ENCODE measurements at places on chromosomes 11 and 22. TPM values are rescaled to one million over a fixed set of nuclear protein-coding genes. Genes with fewer than 3 reads are reported as not detected.

DNA sequence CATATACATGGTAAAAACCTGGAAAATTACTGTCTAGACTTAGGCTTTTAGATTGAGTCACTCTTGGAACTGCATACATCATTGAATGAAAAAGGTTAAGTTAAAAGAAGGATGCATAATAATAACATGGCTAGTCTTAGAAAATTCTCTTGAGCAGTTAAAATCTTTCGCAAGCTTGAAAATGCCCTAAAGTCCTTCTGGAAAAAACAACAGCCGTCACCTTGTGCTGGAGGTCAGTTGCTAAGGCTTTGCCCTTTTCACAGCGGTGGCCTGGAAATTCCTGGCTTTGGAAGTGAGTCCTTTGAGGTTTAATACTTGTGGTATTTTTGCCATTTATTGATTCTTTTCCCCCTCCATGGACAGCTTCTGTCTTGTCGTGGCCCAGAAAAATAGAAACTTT lies 17.4 kb upstream of the FBLN1 start:
- DNase-seq = no peak

GRCh38 chr22:26563022-26563421 lies 26.9 kb downstream of the TPST2 start:
- DNase-seq = no peak

GRCh38 chr22:27197618-27198017 lies 540.2 kb downstream of the MIAT start:
- DNase-seq = no peak

DNA sequence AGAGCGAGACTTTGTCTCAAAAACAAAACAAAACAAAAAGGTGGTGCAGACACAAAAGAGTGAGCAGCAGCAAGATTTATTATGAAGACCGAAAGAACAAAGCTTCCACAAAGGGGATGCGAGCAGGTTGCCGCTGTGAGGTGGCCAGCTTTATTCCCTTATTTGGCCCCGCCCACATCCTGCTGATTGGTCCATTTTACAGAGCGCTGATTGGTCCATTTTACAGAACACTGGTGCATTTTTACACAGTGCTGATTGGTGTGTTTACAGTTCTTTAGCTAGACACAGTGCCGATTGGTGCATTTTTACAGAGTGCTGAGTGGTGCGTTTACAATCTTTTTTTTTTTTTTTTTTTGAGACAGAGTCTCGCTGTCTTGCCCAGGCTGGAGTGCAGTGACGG lies 77.4 kb downstream of the CECR2 start:
- no peak for DNase-seq

DNA sequence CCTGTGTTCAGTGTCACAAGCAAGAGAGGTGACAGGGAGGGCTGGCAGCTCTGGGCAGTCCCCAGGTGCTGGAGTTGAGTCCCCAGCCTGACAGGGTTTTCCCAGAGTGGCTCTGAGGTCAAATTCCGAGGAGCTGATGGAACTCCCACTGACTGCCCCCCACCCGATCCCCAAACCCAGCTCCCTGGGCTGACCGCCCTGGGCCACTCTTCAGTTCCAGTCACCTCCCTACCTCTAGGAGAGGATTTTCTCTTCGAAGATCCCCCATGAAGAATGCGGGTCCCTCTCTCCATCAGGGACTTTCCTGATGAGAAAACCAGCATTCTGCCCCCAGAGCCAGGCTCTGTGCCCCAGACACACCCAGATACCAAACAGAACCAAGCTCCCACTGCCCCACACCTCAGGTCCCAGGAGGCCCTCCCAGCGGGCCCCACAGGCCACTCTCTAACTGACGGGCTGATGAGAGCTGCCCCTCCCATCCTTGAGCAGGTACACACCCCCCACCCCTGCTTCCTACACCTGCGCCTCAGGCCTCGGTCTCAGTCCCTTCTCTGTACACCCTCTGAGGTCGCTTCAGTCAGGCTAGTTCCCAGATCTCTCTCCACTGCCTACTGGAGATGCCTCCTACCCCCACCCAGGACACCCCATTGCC lies 12.1 kb upstream of the RAC2 start:
- DNase-seq = no peak

The SORL1 gene
- total RNA-seq = 31.8 TPM

DNA sequence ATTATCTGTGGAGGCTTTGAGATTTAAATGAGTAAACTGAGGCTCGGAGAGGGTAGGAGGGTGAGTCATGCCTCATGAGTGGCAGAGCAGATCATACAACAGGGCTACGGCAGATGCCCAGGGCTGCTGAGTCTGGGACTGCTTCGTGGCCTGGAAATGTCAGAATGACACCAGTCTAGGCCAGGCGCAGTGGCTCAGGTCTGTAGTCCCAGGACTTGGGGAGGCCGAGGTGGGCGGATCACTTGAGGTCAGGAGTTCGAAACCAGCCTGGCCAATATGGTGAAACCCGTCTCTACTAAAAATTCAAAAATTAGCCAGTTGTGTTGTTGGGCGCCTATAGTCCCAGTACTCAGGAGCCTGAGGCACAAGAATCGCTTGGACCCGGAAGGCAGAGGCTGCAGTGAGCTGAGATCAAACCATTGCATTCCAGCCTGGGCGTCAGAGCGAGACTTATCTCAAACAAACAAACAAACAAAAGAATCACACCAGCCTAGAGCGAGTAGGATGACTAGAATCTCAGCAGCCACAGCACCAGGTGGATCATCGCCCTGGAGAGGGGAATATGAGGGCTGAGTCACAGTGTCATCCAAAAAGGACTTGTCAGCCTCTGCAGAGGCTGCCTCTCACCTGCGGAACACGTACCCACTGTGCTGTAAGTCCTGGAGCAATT lies 48.6 kb upstream of the ADA2 start:
- no peak for DNase-seq

- no peak for DNase-seq
Measured at GRCh38 chr22:31160328-31160978, 471 bp downstream of the RNF185 start.

GRCh38 chr11:68460741-68461574 lies at the start of gene PPP6R3:
TSS of gene PPP6R3 (plus strand) at chr11:68460752. CDS start at chr11:68537665, 76,913 bp downstream.
- no peak for DNase-seq

The SLCO2B1 gene
- total RNA-seq = 6.6 TPM

DNA sequence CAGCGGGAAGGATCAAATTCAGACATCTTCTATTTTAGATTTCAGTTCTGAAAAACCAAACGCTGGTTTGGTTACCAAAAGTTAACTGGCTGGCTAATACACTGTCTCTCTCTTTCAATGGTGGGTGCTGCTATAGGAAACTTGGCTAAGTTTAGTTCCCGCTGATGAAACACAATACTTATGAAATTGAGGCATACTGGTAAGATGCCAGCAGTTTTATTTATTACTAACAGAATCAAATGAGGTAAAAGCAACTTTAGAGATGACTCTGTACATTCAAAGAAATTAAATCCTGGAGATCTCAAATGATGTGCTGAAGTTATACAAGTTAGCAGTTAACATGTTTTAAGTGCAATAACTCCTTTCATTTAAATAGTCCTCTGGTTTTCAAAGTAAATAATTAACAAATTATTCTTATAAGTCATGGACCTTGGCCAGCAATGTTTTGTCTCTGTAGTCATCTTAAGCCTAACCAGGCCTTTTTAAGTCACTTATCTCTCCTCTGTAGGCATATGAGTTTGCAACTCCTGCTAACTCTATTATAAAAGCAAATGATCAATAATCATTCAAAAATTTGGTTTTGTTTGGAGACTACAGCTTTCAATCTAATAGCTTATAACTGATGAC lies 54.8 kb downstream of the PAK1 start:
- no peak for DNase-seq

DNA sequence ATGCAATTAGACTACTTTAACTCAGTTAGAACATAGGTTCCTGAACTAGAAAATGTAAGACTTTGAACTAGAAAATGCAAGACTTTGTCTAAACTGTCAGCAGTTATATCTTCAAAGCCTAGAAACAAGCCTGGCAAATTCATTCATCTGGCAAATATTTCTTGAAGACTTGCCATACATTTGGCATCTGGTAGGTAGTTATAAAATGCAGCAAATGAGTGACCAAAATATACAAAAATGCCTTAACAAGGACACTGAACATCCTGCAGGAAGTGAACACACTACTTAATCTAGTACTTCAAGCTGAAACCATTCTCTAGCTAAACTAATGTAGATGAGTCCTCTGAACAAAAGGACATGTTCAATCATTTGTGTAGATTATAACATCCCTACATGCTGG lies 84.7 kb upstream of the SCUBE2 start:
- DNase-seq = no peak

GRCh38 chr11:6321961-6322362 lies 1.7 kb upstream of the CAVIN3 start:
- DNase-seq = no peak

- no peak for DNase-seq
Measured at GRCh38 chr11:83692675-83693074, 406.5 kb upstream of the CCDC90B start.

The PNPLA5 gene
- not detected for total RNA-seq

DNA sequence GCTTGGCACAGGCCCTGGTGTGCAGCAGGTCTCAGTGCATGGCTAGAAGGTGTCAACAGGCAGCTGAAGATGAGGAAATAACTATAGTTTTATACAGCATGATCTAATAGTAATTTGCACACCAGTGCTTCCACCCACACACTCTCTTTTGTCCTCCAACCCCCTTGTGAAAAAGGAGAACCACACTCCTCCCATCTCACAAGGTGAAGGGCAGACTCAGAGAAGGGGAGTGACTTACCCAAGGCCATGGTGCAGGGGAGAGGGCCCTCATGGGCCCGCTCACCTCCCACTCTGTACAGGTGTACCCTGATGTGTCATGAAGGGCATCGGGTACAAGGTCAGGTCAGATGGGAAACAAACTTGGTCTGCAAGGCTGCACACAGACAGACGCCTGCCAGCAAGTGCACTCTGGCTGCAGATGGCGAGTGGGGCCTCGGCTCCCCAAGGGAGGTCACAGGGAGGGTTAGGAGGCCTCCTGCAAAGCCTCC lies 53.4 kb downstream of the DGCR2 start:
- DNase-seq = no peak

GRCh38 chr11:82080160-82080559 lies 653.5 kb downstream of the FAM181B start:
- DNase-seq = no peak

The CDC42BPG gene
- 20.1 TPM for total RNA-seq

- peak; percentile 50 for DNase-seq
Measured at GRCh38 chr11:117299351-117300282, 8.5 kb downstream of the BACE1-AS start.

The CFAP68 gene
- 25.7 TPM for total RNA-seq

The C22orf42 gene
- total RNA-seq = 13.9 TPM

GRCh38 chr22:32185821-32186220 lies 19.1 kb downstream of the RFPL2 start:
- no peak for DNase-seq

DNA sequence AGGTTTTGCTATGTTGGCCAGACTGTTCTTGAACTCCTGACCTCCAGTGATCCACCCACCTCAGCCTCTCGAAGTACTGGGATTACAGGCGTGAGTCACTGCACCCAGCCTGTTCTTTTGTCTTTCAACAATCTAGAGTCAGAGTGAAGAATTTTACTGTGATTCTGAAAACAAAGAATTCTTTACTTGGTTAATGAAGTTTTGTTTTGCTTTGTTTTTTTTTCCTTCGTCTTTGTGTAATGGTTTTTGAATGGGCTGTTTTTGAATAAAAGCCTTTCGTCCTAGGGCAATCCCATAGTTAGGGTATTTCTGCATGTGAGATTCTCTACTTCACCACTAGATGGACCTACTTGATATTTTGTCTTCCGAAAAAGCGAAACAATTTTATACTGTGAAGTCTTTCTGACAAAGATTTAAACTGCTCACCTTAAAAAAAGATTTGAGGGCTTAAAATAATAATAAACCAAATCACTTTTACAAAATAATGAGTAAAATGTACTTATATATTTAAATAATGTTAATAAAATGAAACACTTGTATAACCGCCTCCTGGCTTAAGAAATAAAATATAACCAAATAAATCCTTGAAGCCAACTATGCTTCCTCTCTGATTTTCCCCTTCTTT lies 43.4 kb upstream of the SC5D start:
- no peak for DNase-seq

GRCh38 chr11:93330446-93330984 lies at the start of gene DEUP1:
TSS of gene DEUP1 (plus strand) at chr11:93330742. CDS start at chr11:93332260, 1,518 bp downstream.
- DNase-seq = peak; percentile 80

The DDX10 gene
- 31.9 TPM for total RNA-seq

DNA sequence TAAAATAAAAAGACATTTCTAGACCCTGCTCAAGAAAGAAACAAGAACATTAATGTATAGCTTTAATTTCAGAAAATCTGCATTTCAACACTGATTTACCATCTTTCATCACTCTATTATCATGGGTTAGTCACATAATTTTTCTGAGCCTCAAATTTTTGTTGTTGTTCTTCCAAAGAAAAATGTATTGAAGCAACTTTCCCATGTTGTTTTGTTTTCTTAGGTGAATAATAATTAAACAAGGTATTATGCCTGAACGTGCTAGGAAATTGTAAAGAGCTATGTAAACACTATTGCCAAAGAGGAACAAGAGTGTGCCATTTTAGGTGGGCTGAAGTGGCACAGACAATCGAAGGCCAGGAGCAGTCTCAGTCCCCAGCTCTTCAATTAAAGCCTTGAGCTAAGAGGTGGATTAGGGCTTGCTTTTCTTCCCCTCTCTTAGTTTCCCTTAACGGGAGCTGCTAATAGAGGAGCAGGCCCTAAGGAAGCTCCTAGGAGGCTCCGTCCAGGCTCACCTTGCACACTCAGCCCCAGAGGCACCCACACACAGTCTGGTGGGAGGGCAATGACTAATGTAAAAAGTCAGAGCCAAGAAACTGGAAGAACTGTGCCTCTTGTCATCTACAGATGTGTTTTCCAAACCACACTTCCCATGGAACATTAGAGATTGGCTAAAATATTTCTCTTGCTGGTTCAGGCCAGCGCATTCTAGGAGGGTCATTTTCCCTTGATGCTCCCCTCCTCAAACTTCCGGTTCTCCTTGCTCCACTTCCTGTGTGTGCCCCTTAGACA lies 8.8 kb upstream of the UBASH3B start:
- no peak for DNase-seq

The OTOG gene
- total RNA-seq = 0.78 TPM

DNA sequence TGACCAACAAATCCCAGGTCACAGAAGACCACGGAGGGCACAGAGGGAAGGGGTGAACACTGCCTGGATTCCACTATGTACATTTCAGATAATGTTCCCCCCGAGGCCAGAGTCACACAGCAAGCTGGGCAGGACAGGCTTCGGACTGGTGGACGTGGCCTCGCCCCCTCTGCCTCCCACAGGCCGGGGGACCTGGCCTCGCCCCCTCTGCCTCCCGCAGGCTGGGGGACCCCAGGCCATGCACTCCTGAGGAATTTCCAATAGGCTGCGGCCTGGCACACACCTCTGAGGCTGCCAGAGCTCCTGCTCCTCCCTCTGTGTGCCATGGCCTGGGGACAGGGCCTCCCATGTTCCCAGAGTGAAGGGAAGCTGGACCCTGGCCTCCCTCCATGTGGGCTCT lies 1352.8 kb downstream of the BRD1 start:
- no peak for DNase-seq

The VSTM5 gene
- 0.31 TPM for total RNA-seq

DNA sequence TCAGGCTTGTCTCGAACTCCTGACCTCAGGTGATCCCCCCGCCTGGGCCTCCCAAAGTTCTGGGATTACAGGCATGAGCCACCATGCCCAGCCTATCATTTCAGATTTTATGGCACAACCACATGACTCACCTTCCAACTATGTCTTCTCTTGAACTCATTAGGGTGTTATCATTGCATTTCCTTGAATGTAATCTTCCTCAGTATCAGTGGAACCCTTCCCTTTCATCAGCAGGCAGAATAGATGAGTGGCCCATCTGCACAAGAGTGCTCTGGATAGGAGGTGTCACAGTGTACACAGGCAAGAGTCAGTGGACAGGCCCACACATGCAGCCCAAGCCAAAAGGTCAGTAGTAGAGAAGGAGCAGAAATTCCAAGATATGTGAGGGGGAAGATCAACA lies 29.1 kb upstream of the AQP11 start:
- no peak for DNase-seq

- no peak for DNase-seq
Measured at GRCh38 chr11:62394825-62395538, 23.9 kb upstream of the SCGB1A1 start.
